ENCODE measurements at places on chromosomes 5 and 9.

- no peak for DNase-seq
Observed at GRCh38 chr9:34565856-34566255, 23.7 kb downstream of the CNTFR start.

DNA sequence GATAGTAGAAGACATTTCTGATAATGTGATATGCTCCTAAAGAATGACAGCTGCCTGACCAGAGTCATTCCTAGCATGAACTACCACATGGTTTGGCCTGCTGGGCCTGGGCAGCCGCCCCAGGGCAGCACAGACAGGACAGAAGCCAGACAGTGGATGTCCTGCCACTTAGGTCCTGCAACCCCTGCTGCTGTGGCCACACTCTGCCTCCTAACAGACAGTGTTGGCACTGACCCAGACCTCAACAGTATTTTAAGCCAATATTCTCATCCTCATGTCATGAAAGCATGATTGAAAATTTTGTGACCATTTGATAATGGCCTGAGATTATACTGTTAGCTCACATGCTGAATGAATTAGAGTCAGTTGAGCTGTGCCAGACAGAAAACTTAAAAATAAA, 15.8 kb downstream of the CENPP start:
- no peak for DNase-seq

DNA sequence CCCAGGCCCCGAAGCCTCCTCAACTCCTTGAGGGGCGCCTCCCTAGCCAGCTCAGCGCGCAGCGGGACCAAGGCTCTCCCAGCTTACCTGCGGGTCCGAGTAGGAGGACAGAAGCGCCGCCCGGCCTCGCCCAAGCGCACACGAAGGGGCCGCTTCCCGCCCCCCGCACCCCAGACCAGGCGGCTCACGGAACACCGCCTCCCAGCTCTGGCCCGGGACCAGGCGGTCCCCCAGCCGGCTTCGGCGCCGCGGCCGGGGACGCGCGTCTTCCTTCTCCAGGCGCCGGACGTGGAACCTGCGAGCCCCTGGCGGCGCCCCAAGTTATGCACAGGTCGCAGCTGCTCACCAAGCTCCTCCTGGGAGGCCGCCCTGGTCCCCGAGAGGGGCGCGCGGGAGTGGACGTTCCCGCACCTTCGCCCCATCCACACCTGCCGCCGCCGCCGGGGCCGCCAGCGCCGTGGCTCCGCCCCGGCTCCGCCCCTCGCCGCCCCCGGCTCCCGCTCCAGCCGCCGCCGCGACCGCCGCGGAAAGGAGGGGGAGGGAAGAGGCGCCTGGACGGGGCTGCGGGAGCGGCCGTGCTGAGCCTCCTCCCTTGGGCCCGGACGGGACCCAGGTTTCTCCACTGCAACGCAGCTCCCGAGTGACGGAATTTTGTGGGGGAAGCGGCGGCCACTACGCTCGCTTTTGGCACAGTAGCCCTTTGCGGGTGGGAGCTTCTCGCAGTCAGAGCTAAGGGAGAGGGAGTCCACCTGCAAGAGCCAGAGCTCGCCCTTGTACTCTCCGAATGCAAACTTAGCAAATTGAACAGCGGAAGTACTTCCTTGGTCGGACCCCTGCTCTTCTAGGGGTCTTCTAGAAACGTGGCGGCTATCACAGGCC, 77.5 kb upstream of the IFNE start:
- peak; percentile 74 for DNase-seq

DNA sequence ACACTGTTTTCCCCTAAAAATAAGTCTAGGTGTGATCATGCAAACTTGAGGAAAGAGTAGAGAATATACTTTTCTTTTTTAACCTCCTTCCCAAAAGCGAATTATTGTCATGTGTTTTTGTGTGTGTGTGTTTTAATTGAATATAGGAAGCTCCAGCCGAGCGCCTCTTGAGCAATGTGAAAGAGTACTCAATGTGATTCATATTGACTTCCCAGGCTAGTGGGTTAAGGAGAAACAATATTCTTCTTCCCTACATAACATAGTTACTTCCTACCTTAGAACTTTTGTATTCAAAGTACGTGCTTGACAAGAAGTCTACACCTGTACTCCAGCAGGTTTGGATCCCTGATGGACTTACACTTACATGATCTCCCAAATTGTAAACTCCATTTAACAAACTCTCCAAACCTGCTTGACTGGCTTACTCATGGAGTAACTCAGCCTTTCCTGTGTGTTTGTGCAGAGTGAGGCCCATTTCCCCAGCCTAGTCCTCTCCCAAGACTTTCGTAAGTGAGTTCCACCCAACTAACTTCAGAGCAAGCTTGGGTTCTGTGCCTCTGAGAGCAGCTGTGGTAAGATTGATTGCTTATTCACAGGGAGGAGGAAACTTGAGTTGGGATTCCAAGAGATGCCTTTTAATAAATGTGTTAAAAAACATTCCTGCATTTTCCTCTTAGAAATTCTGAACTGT, 9.3 kb downstream of the SLC28A3 start:
- peak; percentile 39 for DNase-seq

GRCh38 chr9:15421532-15421931, 1.1 kb upstream of the SNAPC3 start:
- DNase-seq, result no peak

DNA sequence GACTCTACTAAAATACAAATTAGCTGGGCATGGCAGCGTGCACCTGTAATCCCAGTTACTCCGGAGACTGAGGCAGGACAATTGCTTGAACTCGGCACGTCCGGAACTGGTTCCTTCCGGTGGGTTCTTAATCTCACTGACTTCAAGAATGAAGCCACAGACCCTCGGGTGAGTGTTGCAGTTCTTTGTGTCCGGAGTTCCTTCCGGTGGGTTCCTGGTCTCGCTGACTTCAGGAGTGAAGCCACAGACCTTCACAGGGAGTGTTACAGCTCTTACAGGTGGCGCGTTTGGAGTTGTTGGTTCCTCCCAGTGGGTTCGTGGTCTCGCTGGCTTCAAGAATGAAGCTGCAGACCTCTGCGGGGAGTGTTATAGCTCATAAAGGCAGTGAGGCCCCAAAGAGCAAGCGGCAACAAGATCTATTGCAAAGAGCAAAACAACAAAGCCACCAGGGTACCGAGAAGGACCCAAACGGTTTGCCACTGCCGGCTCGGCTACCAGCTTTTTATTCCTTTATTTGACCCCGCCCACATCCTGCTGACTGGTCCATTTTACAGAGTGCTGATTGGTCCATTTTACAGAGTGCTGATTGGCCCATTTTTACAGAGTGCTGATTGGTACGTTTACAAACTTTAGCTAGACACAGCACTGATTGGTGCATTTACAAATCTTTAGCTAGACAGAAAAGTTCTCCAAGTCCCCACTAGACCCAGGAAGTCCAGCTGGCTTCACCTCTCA, 28.6 kb upstream of the SLC6A19 start:
- no peak for DNase-seq

DNA sequence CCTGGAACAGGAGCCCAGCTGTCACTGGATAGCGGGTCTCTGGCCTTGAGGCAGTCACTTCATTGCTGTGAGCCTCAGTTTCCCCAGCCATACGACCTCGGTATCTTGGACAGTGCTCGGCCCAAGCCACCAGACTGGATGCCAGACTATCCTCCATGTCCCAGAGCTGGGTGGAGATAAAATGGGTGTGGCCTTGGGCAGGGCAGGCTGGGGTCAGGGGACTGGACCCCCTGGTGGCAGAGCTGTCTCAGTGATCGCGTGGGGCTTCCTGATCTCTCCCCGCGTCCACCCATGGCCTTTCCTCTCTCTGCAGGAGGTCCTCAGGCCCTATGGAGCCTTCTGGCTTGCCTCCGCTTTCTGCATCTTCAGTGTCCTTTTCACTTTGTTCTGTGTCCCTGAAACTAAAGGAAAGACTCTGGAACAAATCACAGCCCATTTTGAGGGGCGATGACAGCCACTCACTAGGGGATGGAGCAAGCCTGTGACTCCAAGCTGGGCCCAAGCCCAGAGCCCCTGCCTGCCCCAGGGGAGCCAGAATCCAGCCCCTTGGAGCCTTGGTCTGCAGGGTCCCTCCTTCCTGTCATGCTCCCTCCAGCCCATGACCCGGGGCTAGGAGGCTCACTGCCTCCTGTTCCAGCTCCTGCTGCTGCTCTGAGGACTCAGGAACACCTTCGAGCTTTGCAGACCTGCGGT, 10.0 kb downstream of the SLC2A8 start:
- DNase-seq, result no peak

DNA sequence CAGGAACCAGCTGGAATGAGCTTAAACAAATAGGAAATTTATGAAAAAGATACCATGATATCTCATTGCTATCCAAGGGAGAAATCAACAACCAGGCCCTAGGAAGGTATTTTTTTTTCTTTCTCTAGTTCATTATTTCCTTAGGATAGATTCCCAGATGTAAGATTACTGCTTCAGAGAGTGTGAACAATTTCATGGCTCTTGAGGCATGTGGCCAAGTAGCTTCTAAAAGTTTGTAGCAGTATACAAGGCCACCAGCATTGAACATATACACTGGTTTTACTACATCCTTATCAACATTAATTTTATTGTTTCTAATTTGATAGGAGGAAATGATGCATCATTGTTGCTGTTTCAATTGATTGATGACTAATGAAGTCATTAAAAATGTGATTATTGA, 201.2 kb downstream of the SREK1 start:
- no peak for DNase-seq

DNA sequence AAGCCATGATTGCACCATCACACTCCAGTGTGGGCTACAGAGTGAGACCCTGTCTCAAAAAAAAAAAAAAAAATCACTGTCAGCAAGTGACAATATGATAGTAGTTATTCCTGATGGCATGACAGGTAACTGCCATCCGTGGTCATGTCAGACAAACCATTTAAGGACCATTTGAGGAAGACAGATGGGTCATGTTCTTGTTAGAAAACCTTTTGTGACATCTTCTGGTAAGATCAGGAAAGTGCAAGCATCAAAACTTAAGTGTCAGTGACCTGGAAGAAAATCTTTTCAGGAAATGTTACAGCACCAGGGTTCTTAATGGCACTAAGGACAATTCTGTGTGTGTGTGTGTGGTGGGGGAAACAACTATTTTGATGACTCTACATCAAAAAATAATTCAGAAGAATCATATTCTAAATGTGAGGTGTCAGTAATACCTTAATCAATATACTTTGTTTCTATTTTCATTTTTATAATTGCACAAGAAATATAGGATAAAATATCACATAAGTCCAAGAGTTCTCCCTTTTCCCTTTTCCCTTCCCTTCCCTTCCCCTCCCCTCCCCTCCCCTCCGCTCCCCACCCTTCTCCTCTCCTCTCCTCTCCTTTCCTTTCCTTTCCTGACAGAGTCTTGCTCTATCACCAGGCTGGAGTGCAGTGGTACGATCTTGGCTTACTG, 17.8 kb downstream of the SLC38A9 start:
- peak; percentile 62 for DNase-seq

GRCh38 chr5:82290908-82291307, 12.8 kb upstream of the RPS23 start:
- no peak for DNase-seq

DNA sequence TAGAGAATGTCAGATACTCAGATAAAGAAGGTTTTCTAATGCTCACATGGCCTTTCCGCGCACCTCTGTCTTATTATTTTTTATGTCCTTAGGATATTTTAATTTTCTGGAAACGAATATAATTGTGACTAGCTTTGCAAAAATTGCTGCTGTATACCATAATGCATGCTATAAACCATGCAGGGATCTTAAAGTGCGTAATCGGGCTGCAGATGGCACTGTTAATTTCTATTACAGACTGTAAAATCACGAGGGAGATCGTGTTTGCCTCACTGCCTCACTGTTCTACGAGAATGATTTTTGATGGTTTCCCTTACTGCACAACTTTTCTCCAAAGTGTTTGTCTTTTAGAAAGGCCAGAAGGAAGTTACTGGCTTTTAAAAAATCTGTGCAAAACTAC, 356.1 kb downstream of the TUSC1 start:
- DNase-seq, result no peak

DNA sequence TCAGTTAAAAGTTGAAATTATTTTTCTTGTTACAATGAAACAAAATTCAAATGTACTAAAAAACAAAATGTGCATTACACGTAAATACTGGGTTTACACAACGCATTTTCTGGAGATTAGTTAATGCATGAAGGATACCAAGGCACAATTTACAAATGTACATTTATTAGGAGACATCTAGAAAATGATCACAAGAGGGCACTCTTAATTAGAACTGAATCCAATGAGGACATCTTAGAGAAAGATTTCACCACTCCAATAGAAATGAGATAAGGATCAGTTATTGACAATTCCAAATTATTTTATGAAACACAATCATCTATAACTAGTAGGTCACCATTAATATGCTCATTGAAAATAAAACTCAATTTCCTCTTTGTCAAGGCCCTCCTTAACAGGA, 36.6 kb upstream of the CDH12 start:
- DNase-seq, result no peak

DNA sequence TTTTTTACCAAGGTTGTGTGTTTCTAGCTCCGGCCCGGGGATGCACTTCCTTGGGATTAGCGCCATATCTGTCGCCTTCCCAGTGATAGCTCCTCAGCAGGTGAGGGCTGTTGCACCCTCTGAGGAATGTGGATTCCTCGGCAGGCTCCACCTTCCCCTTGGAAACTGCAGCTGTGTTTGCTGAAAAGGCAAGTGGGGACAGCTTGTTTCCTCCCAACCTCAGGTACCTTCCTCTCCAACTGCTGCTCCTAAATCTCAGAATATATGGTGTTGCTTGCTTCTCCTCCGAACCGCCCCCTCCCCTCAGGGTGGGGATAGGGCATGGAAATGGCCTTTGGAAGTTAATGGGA, 1.3 kb downstream of the SLC1A1 start:
- no peak for DNase-seq

DNA sequence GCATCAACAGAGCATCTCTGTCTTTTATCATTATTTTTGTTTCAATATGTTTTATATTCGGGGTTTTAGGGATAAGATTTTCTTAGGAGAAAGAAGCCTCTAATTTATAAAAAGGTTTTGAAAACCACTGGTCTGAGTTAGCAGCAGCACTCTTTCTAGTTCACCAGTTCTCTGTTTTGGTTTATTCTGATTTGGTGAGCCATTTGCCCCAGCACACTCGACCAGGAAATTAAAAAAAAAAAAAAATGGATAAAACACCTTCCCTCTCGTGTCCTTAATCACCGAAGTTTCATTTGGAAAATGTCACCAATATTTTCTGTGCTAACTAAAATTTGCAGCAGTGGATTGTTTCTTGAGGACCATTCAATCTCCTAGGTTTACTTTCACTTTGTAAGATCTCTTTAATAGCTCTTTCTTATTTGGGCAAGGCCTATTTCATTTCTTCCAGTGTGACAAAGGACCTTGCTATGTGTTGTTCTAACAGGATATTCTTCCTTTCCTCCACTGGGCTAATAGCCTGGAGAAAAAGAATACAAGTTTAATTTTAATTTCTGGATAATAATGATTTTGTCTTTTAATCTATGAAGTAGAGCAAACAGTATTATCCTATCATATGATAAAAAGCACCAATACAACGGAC, 57.8 kb upstream of the ANXA1 start:
- DNase-seq, result peak; percentile 21
